ENCODE measurements at places on chromosomes 4 and X. TPM values are rescaled to one million over a fixed set of nuclear protein-coding genes. Genes with fewer than 3 reads are reported as not detected.

DNA sequence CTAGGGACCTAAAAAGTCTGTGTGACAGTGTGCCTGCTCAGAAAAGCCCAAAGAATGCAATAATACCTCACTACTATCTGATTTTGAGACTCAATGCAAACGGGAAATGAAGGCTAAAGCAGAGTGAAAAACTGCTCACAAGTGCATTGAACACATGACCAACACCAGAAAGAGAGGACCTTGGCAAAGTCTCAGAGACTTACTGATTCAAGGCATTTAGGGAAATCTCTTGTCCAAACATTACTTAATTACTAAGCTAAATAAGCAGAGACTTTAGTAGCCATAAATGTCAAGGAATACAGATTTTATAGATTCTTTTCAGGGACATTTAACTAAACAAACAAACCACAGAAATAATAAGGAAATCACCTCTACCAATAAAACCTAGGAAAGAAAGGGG, 916.0 kb downstream of the FSTL5 start:
- no peaks in the 10 kb centered on the region for H3K36me3 ChIP-seq
- no peak for DNase-seq
- no peak overlapping the region for H3K4me3 ChIP-seq
- H3K27me3 ChIP-seq: no peaks in the 10 kb centered on the region
- no peak overlapping the region for H3K27ac ChIP-seq
- H3K4me1 ChIP-seq: no peaks in the 10 kb centered on the region

Gene PASD1
- total RNA-seq: not detected

DNA sequence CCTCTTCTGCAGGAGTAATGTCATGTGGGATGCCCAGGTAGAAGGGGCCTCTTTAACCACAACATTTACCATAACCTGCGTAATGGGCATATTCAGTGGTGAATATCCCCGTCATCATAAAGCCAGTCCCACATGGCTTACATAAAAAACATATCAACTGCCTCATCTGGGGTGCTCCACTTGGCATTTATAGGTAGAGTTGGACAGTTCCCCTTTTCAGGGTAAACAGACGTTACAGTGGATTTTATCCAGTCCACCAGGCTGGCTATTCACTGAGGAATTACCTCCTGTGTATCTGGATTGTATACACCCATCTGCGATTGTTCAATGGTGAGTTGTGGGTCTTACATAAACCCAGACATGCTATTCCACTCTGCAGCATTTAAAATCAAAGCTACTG, 70.7 kb upstream of the ANKRD17 start:
- no peaks in the 10 kb centered on the region for H3K36me3 ChIP-seq
- DNase-seq: no peak
- H3K27me3 ChIP-seq: no peaks in the 10 kb centered on the region
- no peak overlapping the region for H3K27ac ChIP-seq

GRCh38 chr4:17561195-17561909, 15.6 kb upstream of the LAP3 start:
- no peaks in the 10 kb centered on the region for H3K27me3 ChIP-seq
- H3K4me3 ChIP-seq: no peak overlapping the region
- H3K27ac ChIP-seq: no peak overlapping the region
- no peaks in the 10 kb centered on the region for H3K4me1 ChIP-seq
- DNase-seq: no peak
- no peaks in the 10 kb centered on the region for H3K36me3 ChIP-seq

Gene CENPVL1
- not detected for total RNA-seq
